ENCODE measurements at places on chromosomes 2 and 18. TPM values are rescaled to one million over a fixed set of nuclear protein-coding genes. Genes with fewer than 3 reads are reported as not detected.

Gene C1GALT1C1L
- total RNA-seq, result 2.1 TPM

Gene C2orf15
- 1.0 TPM for total RNA-seq

Gene ACKR3
- total RNA-seq, result 1.7 TPM

- DNase-seq, result no peak
Observed at GRCh38 chr2:128263902-128264331, 54.8 kb downstream of the HS6ST1 start.

DNA sequence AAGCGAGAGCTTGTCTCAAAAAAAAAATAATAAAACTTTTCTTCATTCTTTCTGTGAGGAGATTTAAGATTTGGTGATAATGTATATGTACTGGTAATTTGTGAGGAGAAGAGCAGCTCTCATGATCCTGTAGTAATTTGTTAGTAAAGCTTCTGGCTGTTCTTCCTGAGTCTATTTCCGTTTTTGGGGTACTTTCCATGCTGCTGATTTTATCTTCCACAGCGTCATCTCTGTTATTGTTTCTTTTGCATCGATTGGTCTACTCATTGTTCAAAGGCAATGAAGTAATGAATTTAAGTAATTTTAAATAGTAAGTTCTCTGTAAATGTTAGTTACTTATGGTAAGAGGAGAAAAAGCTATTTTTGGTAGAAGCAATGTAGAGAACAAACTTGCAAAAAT is 12.0 kb downstream of the NDUFAF7 start:
- no peak for DNase-seq

- no peak for DNase-seq
Observed at GRCh38 chr18:62767836-62768557, 52.7 kb downstream of the PHLPP1 start.

Data from A172 (cell line).